Stromal cell of bone marrow (primary cell): ENCODE measurements at places on chromosomes 2 and 18.
A peak's percentile ranks its signal among the peaks of the same experiment; 100 is the strongest.

DNA sequence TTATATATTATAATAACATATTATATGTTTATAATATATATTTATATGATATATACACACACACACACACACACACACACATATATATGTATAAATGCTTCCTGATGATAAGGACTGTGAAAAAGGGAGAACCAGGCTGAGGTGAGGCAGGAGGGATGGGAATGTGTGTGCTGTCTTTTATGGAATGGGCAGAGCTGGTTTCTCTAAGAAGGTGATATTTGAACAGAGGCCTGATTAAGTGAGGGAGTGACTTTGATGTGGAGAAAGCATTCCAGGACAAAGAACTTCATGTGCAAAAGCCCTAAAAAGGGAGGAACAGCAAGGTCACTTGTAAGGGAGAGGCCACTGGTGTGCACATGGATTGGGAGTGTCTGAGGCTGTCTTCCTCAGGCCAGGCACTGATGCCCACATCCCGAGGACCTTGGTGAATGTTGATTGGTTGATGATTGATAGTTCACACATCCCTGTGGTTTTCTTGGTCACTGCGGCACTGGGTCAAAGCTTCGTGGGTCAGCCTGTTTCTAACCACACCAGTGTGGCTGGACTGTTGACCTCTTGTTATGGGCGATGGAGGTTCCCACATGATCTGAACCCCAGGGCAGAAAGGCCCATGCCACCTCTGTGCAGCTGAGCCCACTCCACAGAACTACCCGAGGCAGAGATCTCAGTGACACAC lies 196.9 kb downstream of the MYCN start:
- no peak for DNase-seq

DNA sequence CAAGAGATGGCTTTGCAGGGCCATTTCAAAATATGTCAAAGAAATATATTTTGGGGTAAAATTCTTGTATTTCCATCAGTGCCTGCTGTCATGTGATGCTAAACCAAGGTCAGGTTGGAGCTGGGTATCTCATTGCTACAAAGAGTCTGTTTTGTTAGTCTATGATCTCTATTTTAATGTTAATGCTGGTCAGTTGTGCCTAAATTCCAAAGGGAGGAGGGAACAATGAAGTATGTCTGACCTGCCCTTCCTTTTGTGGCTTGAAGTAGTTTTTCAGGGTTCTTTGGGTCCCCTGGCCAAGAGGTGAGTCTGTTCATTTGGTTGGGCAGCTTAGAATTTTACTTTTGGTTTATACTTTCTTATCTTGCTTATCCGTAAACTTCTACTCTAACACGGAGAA lies 61.6 kb upstream of the DYNAP start:
- no peak for DNase-seq

DNA sequence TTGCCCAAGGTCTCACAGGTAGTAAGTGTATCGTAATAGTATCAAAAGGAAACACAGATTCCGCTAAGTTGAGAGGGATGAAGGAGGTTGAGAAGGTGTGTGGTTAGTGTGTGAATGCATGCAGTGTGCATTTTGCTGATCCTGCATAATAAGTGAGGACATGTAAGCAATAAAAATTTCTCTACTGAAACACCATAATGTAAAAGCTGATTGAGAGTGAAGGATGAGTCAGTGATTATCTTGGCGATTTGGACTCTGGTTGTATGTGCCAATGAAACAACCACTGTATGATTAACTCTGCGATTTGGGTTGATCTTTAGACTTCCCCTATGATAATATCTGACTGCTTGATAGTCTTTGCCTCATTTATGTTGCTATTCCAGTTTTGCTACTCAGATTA lies 16.7 kb upstream of the ADGRF3 start:
- peak; percentile 61 for DNase-seq

DNA sequence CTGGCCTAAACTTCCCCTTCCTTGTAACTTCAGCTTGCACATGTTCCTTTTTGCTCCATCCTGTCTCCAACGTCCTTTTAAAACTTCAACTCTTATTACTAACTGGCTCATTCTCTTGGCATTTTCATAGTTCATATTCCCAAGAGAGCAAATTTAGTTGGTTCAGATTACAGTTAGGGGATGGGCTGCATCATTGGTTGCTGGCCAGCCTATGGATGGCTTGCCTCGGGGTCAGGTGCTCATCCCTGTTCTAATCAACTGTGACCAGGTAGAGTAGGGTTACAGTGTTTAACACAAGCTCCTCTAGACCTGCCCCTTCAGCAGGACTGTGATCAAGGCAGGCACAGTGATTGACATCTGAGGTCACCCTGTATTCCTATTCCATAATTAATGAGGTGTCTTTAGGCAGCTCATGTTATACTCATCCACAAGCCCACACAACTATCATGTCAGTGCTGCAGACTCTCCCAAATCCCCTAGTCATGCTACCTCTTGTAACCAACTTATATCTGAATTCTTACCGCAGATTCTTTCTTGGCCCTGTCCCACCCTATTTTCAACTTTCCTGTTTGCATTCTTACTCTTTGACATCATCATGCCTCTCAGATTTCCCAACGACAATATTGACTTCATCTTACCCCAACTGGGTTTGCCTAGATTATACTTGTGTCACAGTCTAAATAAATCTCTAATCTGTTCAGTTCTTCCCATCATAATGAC lies 293.3 kb downstream of the MTX2 start:
- peak; percentile 32 for DNase-seq

GRCh38 chr2:223532712-223533111 lies 69.4 kb downstream of the SCG2 start:
- DNase-seq, result no peak

DNA sequence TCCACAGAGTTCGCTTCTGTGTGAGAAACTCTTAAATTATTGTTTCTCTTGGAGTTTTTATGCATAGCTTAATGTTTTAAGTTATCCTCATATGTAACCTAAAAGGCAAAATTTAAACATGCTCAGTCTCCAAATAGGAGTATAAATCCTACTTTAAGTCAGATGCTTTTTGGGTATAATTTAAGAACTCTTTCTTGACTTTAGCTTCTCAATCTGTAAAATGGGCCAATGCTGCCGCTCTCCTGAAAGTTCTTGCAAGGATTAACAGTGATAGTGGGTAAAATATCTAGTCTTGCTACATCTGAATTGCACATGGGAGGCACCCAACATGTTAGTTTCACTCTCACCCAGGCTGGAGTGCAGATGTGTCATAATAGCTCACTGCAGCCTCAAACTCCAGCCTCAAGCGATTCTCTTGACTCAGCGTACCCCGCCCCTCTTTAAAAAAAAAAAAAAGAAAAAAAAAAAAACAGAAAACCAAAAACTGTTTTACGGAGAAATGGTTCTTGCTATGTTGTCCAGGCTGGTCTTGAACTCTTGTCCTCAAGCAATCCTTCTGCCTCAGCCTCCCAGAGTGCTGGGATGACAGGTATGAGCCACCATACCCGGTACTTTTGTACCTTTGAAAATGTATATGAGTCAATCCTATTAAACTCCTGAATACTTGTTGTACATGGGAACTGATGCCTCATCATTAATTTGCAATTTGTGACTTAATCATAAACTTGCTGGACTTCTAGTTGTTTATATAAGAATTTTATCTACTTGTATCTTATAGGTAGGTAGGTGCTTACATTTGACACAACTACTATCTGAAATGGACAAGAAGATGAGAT lies 1.8 kb downstream of the FBXO48 start:
- no peak for DNase-seq

GRCh38 chr2:159046966-159047365 lies 78.5 kb downstream of the TANC1 start:
- peak; percentile 53 for DNase-seq

- no peak for DNase-seq
These were observed 521.3 kb downstream of the METTL4 start for GRCh38 chr18:2049986-2050385.

GRCh38 chr18:49431165-49431962 lies 29.1 kb downstream of the DYM start:
- no peak for DNase-seq

- no peak for DNase-seq
These were observed 153.8 kb upstream of the ZNF236 start for GRCh38 chr18:76668546-76668945.

DNA sequence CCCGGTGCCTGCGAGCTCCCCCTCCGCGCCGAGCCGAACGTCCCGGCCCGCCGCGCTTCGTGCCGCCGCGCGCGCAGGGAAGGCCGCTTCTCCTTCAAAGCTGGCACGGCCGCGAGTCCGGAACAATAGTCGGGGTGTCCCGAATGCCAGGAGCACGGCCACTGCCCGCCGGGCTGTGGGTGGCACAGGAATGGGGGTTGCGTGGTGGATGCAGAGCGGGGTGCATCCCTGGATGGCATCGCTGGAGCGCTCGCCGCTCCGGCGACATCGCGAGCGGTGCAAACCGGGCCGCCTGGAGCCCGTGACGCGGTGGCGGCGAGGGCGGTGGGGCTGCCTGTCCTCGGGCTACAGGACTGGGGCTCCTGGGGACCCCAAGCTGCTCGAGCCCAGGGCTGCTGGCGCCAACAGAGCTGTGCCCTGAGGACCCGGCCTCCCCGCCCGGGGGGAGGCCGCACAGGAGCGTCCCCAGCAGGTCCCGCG lies 1.1 kb upstream of the SATB2 start:
- DNase-seq, result no peak

- no peak for DNase-seq
These were observed 155.3 kb upstream of the SLC39A10 start for GRCh38 chr2:195501746-195502145.

DNA sequence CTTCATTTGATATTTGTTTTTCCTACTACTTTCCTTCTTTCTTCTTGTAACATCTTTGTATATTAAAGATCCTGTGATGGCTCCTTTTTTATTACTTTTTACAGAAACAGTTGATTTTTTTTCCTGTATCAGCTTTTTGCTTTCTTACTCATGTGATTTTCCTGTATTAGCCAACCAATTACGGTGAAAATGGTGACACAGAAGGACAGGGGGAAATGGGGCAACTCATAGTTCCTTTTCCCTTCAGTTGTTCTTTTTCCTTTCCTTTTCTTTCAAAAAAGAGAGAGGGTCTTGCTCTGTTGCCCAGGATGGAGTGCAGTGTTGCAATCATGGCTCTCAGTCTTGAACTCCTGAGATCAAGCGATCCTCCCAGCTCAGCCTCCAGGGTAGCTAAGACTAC lies 117.8 kb downstream of the ATL2 start:
- DNase-seq, result no peak

GRCh38 chr2:101942851-101943250 lies 48.9 kb upstream of the IL1R2 start:
- no peak for DNase-seq

GRCh38 chr2:19600506-19600905 lies 242.1 kb upstream of the OSR1 start:
- DNase-seq, result no peak

DNA sequence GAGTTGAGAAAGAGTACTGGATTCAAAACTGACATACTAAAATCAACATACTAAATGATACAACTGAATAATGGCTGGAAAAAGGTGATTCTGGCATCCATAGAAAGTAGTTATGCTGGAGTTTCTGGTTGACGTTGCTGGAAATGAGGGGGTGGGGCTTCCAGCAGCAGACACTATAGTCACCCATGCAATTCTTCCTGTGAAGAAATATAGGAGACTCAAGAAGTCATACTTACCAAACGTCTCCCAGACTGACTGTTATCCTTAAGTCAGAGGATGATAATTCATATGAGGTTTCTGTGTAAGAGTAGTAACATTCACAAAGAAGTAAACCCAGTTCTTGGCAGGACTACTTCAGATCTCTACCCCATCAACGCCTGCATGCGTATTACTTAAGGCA lies 23.6 kb downstream of the DTNB start:
- no peak for DNase-seq

GRCh38 chr18:79540904-79541282 lies 138.7 kb upstream of the CTDP1 start:
- DNase-seq, result no peak

DNA sequence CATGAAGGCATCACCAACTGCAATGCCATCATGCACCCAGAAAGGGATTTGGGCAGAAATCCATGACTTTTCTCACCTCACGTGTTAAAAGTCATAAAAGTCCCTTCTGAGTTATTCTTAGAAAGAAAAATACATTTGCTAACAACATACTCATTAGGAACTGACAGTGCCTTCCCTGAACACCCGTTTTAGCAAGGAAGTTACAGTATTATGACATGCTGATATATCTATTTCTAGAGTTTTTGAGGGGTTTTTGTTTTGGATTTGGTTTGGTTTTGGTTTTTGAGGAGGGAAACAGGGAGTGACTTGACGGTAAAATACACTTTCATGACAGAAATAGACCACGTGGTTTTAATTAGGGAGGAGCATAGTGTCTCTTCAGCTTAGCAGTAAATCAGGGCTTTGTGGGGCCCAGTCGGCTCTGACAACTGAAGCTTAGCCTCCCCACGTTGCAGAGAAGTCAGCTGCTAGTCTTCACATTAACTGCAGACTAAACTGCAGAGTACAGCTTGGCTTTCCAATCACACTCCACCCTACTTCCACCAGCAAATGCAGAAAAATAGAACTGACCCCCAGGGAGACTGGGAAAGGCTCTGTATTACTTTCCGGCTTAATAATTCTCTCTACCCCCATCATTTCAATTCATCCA lies 141.4 kb downstream of the FAM124B start:
- peak; percentile 54 for DNase-seq

DNA sequence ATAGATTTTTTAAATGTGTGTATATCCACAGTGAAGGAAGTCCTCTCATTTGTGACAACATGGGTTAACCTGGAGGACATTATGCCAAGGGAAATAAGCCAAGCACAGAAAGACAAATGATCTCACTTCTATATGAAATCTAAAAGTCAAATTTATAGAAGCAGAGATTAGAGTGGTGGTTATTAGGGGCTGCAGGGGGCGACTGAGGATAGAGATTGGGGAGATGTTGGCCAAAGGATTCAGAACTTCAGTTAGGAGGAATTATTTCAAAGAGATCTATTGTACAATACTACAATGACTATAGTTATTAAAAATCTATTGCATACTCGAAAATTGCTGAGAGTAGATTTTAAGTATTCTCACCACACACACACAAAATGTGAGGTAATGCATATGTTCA lies 252.4 kb upstream of the SLC39A10 start:
- DNase-seq, result peak; percentile 1

GRCh38 chr2:195458936-195459335 lies 198.1 kb upstream of the SLC39A10 start:
- DNase-seq, result no peak

DNA sequence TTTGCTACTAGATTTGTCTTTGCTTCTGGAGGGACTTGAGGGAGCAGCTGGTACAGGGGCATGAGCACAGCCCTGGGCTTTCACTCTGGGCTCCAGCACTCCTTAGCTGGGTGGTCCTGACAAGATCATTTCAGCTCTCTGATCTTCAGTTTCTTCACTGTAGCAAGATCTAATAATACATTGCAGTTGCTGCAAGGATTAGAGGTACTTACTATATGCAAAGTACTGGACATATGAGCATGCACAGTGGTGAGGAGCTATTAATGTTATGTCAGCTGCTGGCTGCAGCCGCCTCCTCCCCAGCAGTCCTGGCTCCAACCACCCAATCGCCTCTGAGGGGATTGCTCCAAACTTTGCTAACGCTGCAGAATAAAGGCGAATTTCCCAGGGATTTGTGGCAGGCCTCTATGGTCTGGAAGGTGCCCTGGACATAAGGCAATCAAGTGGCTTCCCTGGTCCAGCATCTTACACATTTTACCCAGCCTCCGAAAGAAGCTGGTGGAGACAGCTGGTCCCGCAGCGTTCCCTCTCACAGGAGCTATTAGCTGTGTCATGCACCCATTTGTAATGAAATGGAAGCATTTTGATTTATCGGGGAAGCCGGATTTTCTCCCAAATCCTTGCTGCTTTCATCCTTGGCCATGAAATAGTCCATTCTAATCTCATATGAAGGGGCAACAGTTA lies 96.7 kb downstream of the RHOB start:
- DNase-seq, result no peak

GRCh38 chr2:53485021-53485728 lies 282.4 kb upstream of the CHAC2 start:
- DNase-seq, result no peak

GRCh38 chr2:38672445-38673391 lies 6.8 kb downstream of the GALM start:
- no peak for DNase-seq
